ENCODE measurements at places on chromosomes 4 and X.

DNA sequence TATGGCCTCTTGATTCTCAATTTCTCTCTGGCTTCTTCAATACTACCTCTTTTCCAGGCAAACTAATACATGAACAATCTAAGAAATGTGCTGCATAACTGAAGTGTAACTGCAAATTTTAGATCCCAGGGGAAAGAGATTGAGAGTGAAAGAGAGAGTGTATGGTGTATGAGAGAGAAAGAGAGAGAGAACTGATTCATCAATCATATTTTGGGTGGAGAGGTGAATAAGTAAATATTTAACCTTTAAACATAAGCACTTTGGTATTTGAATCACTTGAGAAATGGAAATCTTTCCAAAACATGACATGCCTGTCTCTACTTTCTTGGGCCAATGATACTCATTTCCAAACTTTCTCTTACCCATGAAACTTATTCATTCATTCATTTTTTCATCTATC is 147.2 kb upstream of the DIPK2B start:
- no peak for DNase-seq

DNA sequence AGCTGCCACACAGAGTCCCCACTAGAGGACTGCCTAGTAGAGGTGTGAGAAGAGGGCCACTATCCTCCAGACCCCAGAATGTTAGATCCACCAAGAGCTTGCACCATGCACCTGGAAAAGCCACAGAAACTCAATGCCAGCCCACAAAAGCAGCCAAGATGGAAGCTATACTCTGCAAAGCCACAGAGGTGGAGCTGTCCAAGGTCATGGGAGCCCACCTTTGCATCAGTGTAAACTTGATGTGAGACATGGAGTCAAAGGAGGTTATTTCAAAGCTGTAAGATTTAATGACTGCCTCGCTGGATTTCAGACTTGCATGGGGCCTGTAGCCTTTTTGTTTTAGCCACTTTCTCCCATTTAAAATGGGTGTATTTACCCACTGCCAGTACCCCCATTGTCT is 1030.1 kb upstream of the GRIA3 start:
- DNase-seq = no peak

GRCh38 chr4:3874028-3874415 is 107.8 kb downstream of the ADRA2C start:
- no peak for DNase-seq

- DNase-seq = no peak
Measured at GRCh38 chr4:18869166-18869565, 847.6 kb upstream of the LCORL start.

DNA sequence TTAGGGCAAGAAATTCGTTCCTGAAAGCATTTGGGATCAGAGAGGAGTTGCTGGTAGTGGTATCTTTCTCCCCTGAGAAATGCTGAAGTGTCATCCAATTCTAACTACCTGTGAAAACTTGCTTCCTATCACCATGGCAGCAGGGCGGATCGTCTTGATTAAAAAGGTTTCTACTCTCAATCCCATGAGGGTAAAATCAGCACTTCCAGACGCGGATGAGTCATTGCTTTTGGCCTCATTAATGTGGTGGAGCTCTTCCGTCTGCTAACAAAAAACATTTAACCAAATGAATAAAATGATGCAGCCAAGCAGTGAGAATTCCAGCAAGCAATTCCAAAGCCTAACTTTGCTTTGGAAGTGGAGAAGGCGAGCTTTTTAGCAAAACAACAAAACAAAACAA is 325.6 kb downstream of the CAMK2D start:
- no peak for DNase-seq

DNA sequence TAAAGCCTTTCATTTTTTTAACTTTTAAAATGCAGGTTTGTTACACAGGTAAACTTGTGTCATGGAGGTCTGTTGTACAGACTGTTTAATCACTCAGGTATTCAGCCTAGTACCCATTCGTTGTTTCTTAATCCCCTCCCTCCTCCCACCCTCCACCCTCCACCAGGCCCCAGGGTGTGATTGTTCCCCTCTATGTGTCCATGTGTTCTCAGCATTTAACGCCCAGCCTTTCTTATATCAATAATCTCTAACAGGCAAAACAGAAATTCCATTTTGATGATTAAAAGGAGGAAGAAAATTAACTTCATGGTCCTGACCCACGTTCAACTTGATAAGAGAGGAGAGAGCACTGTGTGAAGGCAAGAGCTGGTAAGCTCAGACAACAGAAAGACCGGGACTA is 75.1 kb downstream of the TSPAN5 start:
- DNase-seq = no peak

DNA sequence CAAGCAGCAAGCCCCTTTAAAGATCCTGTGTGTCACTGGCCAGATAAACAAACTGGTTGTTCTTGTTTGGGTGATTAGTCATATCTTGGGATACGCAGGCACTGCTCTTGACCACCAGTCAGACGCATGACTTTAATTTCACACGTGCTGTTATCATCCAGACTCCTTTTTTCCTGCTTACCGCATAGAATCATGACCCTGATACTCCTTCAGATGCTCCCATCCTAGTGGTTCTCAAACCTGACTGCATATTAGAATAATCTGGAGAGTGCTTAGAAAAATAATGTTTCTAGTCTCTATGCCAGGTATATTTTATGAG is 78.8 kb downstream of the CLDN22 start:
- DNase-seq = no peak

DNA sequence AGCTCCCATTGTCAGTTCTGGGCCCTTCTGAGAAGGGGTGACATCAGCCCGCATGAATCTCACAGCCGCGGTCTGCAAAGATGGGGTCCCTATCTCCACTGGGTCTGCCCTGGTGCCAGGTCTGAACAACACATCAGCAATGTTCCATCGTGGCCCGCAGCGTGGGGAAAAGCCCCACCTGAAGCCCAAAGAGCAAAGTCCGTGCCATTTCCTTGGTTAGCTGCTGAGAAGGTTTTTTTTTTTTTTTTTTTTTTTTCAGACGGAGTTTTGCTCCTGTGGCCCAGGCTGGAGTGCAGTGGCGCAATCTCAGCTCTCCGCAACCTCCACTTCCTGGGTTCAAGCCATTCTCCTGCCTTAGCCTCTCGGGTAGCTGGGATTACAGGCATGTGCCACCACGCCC is 79.4 kb downstream of the DCTD start:
- no peak for DNase-seq

DNA sequence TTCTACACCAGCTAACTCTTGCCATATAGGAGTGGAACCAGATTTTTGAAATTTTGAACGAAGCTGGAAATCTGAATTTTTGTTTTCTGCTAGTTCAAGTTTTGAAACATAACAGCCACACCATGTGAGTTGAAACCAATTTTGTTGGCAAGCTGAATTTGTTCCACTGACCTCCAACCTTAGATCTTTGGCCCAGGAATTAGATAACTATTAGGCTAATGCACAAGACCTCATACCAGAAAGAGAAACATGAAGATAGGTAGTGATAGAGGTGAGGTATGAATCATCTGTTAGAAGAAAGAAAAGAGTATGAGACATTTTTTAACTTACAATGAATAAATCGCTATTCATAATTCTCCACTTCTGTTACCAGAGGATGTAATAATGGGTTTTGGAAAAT is 76.8 kb upstream of the ACSL1 start:
- no peak for DNase-seq

DNA sequence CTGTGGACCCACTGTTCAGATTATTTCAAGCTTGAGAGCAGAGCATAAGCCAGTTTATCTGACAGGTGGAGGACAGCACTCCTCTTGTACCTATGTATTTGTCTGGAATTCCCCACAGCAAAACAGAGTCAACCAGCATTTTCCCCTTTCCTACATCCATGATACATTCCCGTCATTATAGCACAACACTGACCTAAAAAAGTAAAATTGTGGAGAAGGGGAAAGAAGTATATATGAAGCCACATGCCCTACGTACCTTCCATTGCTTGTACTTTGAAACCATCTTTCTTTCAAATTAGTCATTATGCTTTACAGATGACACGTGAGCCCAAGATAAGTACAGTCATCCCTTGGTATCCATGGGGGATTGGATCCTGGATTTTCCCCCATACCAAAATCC is 73.3 kb downstream of the KLHL8 start:
- no peak for DNase-seq

All from CD4-positive, alpha-beta T cell treated with Interleukin-10 for 1 hour (primary cell).